ENCODE measurements at places on chromosomes 12 and 14. TPM values are rescaled to one million over a fixed set of nuclear protein-coding genes. Genes with fewer than 3 reads are reported as not detected.

The ZNF891 gene
- polyA plus RNA-seq, result 1.6 TPM

The RECQL gene
- polyA plus RNA-seq, result 17.4 TPM

The HNRNPC gene
- polyA plus RNA-seq, result 1,257 TPM

The WBP11 gene
- 138 TPM for polyA plus RNA-seq

The REP15 gene
- 0.89 TPM for polyA plus RNA-seq

The TMEM63C gene
- 1.2 TPM for polyA plus RNA-seq

The EFCAB11 gene
- 24.6 TPM for polyA plus RNA-seq

The PAX9 gene
- 0.37 TPM for polyA plus RNA-seq

The ADAM21 gene
- not detected for polyA plus RNA-seq

The LIN7A gene
- polyA plus RNA-seq, result 5.7 TPM

The PTPN6 gene
- 35.4 TPM for polyA plus RNA-seq

The PHLDA1 gene
- 11.7 TPM for polyA plus RNA-seq

The ATG2B gene
- 2.1 TPM for polyA plus RNA-seq

The IFNG-AS1 gene
- not detected for polyA plus RNA-seq

The KRT78 gene
- not detected for polyA plus RNA-seq
